Breast epithelium (tissue), 4 donors: ENCODE measurements at places on chromosomes 16 and 17. TPM values are rescaled to one million over a fixed set of nuclear protein-coding genes. Genes with fewer than 3 reads are reported as not detected.

GRCh38 chr16:76653390-76654026 is 376.3 kb downstream of the CNTNAP4 start:
- H3K27ac ChIP-seq: no peak overlapping the region
- no peaks in the 10 kb centered on the region for H3K36me3 ChIP-seq
- DNase-seq: no peak
- H3K4me1 ChIP-seq: no peaks in the 10 kb centered on the region
- H3K27me3 ChIP-seq: no peaks in the 10 kb centered on the region
- no peak overlapping the region for H3K4me3 ChIP-seq

DNA sequence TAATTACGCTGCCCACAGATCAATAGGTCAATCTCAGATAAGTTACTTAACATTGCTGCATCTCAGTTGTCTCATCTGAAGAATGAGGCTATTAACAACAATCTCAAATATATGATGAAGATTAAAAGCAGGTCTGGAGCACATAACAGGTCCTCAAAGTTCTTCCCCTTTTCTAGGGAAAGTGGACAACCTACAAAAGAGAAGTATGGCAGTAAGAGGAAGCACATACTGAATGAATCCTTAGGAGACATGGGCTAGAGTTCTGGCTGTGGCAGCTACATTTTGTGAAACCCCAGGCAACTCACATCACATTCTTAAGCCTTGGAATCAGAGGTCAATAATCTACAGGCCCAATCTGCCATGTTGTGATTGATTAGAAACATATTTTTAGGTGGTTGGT is 180.6 kb downstream of the PCTP start:
- DNase-seq: no peak
- H3K27ac ChIP-seq: no peak overlapping the region
- no peak overlapping the region for H3K4me3 ChIP-seq
- H3K36me3 ChIP-seq: no peaks in the 10 kb centered on the region
- H3K27me3 ChIP-seq: no peaks in the 10 kb centered on the region

DNA sequence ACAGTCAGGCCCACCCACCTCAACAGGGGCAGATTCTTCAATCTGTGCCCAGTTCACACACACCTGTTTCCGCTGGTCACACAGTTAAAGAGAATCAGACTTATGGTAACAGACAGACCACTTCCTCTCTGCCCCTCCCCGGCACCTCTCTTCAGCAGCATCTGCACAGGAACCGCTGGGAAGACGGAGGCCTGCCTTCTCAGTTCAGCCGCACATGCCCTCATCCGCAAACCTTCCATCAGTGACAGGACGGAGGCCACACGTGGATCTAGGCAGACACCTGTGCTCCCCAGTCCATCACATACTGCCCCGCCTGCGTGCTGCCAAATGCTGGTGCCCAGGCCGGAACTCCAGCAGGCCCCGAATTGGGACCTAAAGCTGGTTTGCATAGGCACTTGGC is 10.3 kb downstream of the PHB1 start:
- peaks cover 19% of the 10 kb centered on the region for H3K4me1 ChIP-seq
- no peak for DNase-seq
- peak overlapping the region; percentile 74 for H3K27ac ChIP-seq
- H3K36me3 ChIP-seq: peaks cover 8% of the 10 kb centered on the region
- no peaks in the 10 kb centered on the region for H3K27me3 ChIP-seq
- H3K4me3 ChIP-seq: no peak overlapping the region

GRCh38 chr16:85853547-85854545 is 45.1 kb upstream of the IRF8 start:
- no peak overlapping the region for H3K4me3 ChIP-seq
- no peak overlapping the region for H3K27ac ChIP-seq
- no peaks in the 10 kb centered on the region for H3K36me3 ChIP-seq

DNA sequence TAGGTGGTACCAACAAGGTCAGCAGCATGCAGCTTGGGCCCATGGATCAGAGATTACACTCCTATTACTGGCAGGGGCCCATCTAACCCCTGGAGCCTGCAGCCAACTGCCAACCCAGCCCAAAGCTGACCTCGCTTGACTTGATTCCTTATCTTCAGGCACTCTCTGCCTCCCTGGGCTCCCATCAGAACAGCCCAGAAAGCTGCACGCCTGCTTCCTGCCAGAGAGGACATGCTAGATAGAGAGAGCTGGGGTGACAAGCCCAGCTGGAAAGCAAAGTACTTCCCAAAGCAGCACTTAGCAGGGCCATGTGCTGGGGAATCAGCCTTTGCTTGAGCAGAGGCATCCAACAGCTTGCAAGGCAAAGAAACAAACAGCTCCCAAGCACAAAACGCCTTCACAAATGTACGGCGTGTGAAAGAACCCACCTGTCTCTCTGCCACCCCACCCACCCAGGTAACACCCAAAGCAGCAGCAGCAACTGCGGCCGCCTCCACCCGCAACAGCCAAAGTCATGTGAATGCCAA is 74.2 kb upstream of the NLK start:
- no peak overlapping the region for H3K4me3 ChIP-seq
- no peak overlapping the region for H3K27ac ChIP-seq
- no peak for DNase-seq
- H3K36me3 ChIP-seq: no peaks in the 10 kb centered on the region
- no peaks in the 10 kb centered on the region for H3K27me3 ChIP-seq
- H3K4me1 ChIP-seq: no peaks in the 10 kb centered on the region

- no peaks in the 10 kb centered on the region for H3K4me1 ChIP-seq
- H3K27me3 ChIP-seq: no peaks in the 10 kb centered on the region
- no peaks in the 10 kb centered on the region for H3K36me3 ChIP-seq
- no peak overlapping the region for H3K27ac ChIP-seq
Observed at GRCh38 chr17:50566886-50567285, 6.4 kb downstream of the CACNA1G start.

DNA sequence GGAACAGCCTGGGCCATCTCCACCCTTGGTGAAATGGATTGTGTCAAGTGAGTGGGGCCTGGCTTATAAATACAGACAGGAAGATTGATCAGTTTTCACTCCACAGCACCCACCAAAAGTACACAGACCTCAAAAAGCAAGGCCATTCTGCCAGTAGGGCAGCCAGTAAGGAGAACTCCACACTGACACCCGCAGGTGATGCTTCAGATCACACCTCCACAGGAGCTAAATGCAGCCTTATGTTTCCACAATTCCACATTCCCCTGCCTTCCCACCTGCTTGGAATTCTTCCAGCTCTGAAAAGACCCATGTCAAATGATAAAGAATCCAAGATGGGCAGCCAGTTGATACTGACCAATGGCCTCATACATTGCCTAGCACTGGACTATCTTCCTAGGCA is 191.1 kb downstream of the ZFHX3 start:
- no peaks in the 10 kb centered on the region for H3K27me3 ChIP-seq
- DNase-seq: no peak
- no peak overlapping the region for H3K4me3 ChIP-seq
- H3K36me3 ChIP-seq: no peaks in the 10 kb centered on the region

- H3K27ac ChIP-seq: peak overlapping the region; percentile 83
- H3K36me3 ChIP-seq: no peaks in the 10 kb centered on the region
- no peak overlapping the region for H3K4me3 ChIP-seq
- no peaks in the 10 kb centered on the region for H3K27me3 ChIP-seq
- H3K4me1 ChIP-seq: peaks cover 8% of the 10 kb centered on the region
Observed at GRCh38 chr16:67926181-67926750, 5.4 kb downstream of the CTRL start.

DNA sequence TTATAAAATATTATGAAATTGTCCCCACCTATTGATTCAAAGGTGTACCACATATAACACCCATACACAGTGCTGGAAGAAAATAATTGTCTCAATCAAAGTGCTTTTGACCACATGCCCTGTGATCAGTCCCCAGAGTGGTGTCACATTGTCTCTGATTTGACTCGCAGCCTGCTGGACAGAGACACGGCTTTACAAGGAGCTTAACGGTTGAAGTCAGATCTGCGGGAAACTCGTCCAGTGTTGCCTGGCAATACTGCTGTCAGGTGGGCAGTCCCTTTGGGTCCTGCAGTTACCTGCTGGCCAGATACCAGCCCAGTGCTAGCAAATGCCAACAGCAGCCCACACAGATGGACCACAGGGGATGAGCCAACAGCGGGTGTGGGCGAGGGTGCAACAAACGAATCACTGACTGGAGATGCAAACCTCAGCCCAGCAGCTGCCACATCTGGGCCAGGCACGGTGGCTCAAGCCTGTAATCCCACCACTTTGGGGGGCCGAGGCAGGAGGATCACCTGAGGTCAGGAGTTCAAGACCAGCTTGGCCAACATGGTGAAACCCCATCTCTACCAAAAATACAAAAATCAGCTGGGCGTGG is 26.2 kb upstream of the SSTR2 start:
- no peak overlapping the region for H3K4me3 ChIP-seq
- H3K27ac ChIP-seq: no peak overlapping the region
- no peaks in the 10 kb centered on the region for H3K4me1 ChIP-seq
- H3K36me3 ChIP-seq: no peaks in the 10 kb centered on the region
- no peaks in the 10 kb centered on the region for H3K27me3 ChIP-seq

GRCh38 chr17:3666516-3666915 is 1.9 kb downstream of the TAX1BP3 start:
- DNase-seq: no peak
- H3K4me1 ChIP-seq: peaks cover 18% of the 10 kb centered on the region
- H3K36me3 ChIP-seq: no peaks in the 10 kb centered on the region
- H3K27me3 ChIP-seq: no peaks in the 10 kb centered on the region
- peak overlapping the region; percentile 88 for H3K4me3 ChIP-seq

DNA sequence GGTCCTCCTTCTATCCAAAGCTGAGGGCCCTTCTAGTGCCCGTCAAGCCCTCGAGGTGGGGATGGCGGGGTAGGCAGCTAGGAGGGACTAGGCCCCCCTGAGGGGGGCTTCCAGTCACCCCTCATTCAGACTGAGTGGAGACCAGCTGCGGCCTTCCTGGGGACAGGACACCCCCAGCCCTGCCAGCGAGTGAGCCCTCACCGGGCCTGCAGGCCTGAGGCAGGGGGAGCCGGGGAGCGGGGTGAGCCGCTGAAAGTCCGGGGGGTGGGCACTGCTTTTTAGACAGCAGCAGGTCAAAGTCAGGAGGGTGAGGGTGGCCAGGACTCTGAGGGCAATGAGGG is 8.7 kb upstream of the KREMEN2 start:
- no peaks in the 10 kb centered on the region for H3K4me1 ChIP-seq
- DNase-seq: no peak
- H3K27ac ChIP-seq: no peak overlapping the region
- no peaks in the 10 kb centered on the region for H3K36me3 ChIP-seq
- no peak overlapping the region for H3K4me3 ChIP-seq
- peaks cover 36% of the 10 kb centered on the region for H3K27me3 ChIP-seq

GRCh38 chr17:57853695-57854094 is 3.9 kb upstream of the MRPS23 start:
- peak overlapping the region; percentile 57 for H3K27ac ChIP-seq
- H3K4me1 ChIP-seq: peaks cover 7% of the 10 kb centered on the region
- DNase-seq: peak; percentile 68
- H3K4me3 ChIP-seq: no peak overlapping the region
- no peaks in the 10 kb centered on the region for H3K36me3 ChIP-seq

- H3K36me3 ChIP-seq: no peaks in the 10 kb centered on the region
- no peak overlapping the region for H3K27ac ChIP-seq
- DNase-seq: no peak
- H3K4me3 ChIP-seq: no peak overlapping the region
- no peaks in the 10 kb centered on the region for H3K27me3 ChIP-seq
Observed at GRCh38 chr16:79334127-79334526, 266.4 kb downstream of the MAF start.

- no peak for DNase-seq
- no peak overlapping the region for H3K27ac ChIP-seq
- no peaks in the 10 kb centered on the region for H3K27me3 ChIP-seq
- no peaks in the 10 kb centered on the region for H3K36me3 ChIP-seq
Observed at GRCh38 chr17:49624896-49625295, 49.2 kb downstream of the NXPH3 start.

DNA sequence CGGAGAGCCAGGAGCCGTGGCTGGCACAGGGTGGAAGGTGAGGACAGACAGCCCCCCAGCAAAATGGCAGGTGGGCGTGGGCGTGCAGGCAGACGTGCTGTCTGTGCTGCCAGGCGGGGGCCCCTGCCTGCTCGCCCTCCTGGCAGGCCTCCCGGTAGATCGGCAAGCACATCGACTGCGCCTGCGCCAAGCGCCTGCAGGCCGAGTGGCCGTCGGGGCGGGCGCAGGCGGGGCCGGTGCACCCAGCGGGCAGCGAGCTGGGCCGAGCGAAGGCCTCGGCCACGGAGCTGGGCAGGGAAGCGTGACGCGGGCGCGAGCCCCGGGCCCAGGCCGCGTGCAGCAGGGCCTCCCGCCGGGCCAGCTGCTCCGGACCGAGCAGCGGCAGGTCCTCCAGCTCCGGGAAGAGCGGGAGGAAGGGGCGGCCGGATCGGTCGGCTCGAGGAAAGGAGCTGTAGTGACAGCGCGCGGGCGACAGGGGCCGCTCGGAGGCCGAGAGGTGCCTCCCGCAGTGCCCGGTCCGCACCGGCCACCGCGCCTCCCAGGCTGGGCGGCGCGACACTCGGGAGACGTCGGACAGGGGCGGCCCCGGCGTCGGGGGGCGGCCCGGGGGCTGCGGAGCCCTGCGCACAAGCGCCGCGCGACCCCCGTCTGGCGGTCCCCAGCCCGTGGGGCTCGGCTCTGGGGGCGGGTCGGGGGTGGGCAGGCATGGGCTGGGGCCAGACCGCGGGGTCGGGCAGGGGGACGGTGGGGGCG is 16.9 kb downstream of the GRIN2C start:
- no peak for DNase-seq
- H3K27me3 ChIP-seq: peaks cover 4% of the 10 kb centered on the region
- H3K4me3 ChIP-seq: peak overlapping the region; percentile 71
- H3K27ac ChIP-seq: no peak overlapping the region
- H3K36me3 ChIP-seq: no peaks in the 10 kb centered on the region

GRCh38 chr16:50640391-50640790 is 40.7 kb downstream of the SNX20 start:
- H3K27ac ChIP-seq: no peak overlapping the region
- H3K4me3 ChIP-seq: no peak overlapping the region
- no peaks in the 10 kb centered on the region for H3K27me3 ChIP-seq
- DNase-seq: no peak

GRCh38 chr17:259341-259976 is 78.0 kb upstream of the DOC2B start:
- no peaks in the 10 kb centered on the region for H3K4me1 ChIP-seq
- H3K36me3 ChIP-seq: no peaks in the 10 kb centered on the region
- no peak overlapping the region for H3K4me3 ChIP-seq
- no peak for DNase-seq

Gene RHBDF1
- 42.6 TPM for total RNA-seq

Gene CDH5
- total RNA-seq: 45.1 TPM

Gene KRT17
- total RNA-seq: 1.9 TPM

Gene SMTNL2
- 1.8 TPM for total RNA-seq

Gene MRPS23
- total RNA-seq: 8.2 TPM

Gene CACNG1
- not detected for total RNA-seq

Gene PPP1R1B
- total RNA-seq: 67.5 TPM

Gene OR3A2
- total RNA-seq: not detected

Gene SSTR5
- total RNA-seq: not detected

Gene XAF1
- total RNA-seq: 15.2 TPM

Gene FOXJ1
- total RNA-seq: not detected

Gene PEMT
- total RNA-seq: 151 TPM

Gene CCR7
- total RNA-seq: 1.0 TPM

Gene PMP22
- 152 TPM for total RNA-seq

Gene HBA1
- 15.2 TPM for total RNA-seq

Gene SDR42E1
- total RNA-seq: 0.16 TPM

Gene SLFN12L
- 3.5 TPM for total RNA-seq
